GM03348 (cell line): ENCODE measurements at places on chromosomes 7 and 10.

GRCh38 chr7:27149842-27150567 lies 2.4 kb downstream of the HOXA3 start:
- no peak for DNase-seq

- no peak for DNase-seq
Observed at GRCh38 chr10:95414844-95415485, 124.2 kb upstream of the PDLIM1 start.

- DNase-seq, result no peak
Observed at GRCh38 chr10:3857318-3857717, 72.3 kb upstream of the KLF6 start.

GRCh38 chr10:23432166-23432565 lies 6.7 kb upstream of the OTUD1 start:
- peak; percentile 42 for DNase-seq
